ENCODE measurements at places on chromosomes 1 and 21. TPM values are rescaled to one million over a fixed set of nuclear protein-coding genes. Genes with fewer than 3 reads are reported as not detected.

FCMR gene
- 24.7 TPM for total RNA-seq

FH gene
- total RNA-seq = 85.7 TPM

PGD gene
- total RNA-seq = 82.2 TPM

ETV3L gene
- total RNA-seq = not detected

LRRC39 gene
- 0.69 TPM for total RNA-seq
